ENCODE measurements at places on chromosomes 5 and 9.

DNA sequence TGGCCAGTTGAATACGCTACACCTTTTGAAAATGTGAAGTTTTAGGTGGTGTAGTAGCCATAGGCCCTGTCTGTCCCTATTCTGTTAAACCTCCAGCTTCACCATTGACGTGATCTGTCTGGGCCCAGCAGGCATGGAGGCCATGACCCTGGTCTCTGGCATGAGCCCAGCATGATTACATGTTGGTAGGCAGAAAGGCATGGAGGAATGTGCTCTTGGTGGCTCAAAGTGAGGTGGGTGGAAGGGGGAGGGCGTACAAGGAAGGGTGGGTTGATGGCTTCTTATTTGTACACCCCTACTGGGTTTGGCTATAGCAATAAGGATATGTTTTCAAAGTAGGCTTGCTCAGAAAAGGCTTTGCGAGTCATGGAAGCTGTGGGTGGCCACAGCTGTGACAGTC lies 23.7 kb downstream of the RALGPS1 start:
- no peak for DNase-seq

GRCh38 chr5:1916041-1917001 lies 33.6 kb upstream of the IRX4 start:
- DNase-seq, result no peak

DNA sequence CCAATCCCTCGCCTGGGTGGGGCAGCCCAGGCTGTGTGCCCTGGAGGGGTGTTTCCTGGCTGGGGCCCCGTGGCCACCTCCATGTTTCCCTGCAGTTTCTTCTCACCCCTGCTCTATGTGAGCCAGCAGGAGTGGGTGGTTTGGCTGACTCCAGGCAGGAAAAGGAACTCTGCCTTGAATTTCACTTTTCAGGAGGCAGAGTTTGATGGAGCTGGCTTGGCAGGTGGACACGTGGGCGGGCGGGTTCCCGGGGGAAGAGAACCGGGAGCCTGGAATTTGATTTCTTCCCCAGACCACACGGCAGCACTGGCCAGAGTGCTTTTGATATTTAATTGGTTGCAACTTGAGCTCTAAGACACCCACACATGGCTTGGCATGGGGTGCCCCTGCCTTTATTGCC lies 119.8 kb upstream of the PANK3 start:
- no peak for DNase-seq

- no peak for DNase-seq
These were observed 109.2 kb downstream of the FBXL7 start for GRCh38 chr5:15609076-15609725.

DNA sequence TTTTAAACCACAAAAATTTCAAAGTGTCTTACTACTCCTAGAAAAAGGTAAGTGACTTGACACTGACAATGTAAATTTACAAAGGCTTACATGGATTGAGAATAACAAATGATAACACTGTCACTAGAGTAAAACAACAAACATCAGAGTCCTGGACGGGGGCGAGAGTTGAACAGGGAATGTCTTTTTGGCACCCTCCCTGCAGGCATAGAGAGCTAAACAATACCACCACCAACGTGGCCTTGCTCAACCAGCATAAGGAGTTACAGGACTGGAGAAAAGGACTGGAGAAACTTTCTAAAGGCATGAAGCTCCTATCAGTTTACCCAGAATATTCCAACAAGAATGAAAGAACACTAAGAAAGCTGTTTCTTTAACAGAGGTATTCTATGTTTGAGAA lies 55.3 kb downstream of the PTBP3 start:
- DNase-seq, result no peak

DNA sequence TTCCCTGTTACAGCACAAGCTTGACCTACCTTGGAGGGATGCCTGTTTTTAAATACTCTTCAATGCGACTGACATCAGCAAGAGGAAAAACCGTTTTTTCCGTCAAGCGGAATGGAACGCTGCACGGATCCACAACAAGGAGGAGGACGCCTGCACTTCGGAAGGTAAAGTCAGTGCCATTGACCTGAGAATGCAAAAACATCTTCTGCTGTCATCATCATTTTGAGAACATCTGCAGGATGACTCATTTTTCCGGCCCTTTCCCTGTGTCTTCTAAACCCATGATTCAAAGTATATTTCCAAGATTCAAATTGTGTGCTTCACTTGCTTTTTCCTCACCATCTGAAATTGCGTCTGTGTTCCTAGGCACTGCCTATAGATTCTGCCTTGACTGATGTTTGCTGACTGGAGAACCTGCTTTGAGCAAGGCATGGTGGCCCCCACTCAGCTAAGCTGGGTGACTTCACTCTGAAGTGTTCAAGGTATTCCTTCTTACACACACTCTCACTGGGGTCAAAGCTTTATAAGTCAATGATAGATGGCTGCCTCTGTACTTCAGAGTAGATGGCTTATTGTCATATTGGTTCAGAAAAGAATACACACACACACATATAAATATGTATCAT lies 78.1 kb downstream of the CEMIP2 start:
- no peak for DNase-seq

GRCh38 chr9:69980041-69980440 lies 63.6 kb upstream of the MAMDC2 start:
- DNase-seq, result no peak

GRCh38 chr9:120608421-120608820 lies 28.5 kb upstream of the CDK5RAP2 start:
- no peak for DNase-seq

DNA sequence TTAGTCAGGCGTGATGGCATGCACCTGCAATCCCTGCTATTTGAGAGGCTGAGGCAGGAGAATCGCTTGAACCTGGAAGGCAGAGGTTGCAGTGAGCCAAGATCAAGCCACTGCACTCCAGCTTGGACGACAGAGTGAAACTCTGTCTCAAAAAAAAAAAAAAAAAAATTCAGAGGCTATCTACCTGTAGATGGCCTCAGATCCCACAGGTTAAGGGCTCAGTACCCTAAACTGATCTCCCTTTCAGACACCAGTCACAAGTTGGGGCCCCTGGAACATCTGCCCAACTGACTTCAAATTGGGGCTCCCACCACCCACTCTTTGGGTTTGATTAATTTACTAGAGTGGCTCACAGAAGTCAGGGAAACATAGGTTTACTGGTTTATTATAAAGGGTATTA lies 65.4 kb upstream of the ERCC6L2 start:
- no peak for DNase-seq

GRCh38 chr9:19372567-19372966 lies 7.5 kb downstream of the RPS6 start:
- DNase-seq, result no peak

DNA sequence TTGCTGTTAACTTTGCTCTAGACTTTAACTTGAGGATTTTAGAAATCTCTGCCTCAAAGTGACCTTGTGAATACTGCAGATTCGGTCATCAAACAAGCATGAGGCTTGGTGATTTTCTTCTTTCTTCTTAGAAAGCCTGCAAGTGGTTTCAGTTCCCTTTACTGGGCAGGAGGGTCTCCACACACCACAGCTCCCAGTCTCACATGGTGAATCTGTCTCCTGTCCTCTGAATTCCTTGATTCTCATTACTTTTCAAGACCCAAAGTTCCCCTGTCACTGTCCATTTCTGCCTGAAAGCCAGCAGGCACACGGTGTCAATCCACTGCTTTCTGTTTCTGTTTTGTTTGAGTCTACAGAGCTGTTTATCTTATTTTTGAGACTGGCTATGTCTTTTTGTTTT lies 14.1 kb downstream of the HSPB3 start:
- no peak for DNase-seq

DNA sequence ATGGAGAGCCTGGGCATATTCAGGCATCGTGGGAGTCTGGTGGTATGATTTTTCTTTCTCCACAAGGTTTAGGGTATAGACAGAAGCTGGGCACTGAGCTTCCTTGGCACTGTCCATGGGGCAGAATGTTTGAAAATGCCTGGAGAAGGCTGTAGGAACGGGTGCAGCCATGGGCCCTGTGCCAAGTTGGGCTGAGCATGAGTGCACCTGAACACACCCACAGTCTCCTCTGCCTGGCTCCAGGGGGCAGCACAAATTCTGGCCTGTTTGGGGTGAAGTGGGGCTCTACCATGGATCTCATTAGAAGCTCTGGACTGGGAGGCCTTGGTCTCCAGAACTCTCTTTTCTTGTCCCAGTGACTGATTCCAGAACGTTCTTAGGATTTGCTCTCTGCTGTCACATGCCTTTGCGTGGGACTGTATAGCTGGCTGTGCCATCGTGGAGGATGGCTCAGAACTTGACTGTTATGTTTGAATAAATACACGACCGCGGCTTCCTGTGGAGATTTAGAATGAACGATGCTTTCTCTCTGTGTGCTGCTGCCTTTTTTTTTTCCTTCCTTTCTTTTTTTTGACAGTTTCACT lies 229.8 kb downstream of the FANCC start:
- DNase-seq, result no peak

Data from activated T-helper 1 cell treated with anti-CD3 and anti-CD28 coated beads, Interleukin-2, amount 50 U/mL, for 16 hours (primary cell).